ENCODE measurements at places on chromosomes 3 and 15.

DNA sequence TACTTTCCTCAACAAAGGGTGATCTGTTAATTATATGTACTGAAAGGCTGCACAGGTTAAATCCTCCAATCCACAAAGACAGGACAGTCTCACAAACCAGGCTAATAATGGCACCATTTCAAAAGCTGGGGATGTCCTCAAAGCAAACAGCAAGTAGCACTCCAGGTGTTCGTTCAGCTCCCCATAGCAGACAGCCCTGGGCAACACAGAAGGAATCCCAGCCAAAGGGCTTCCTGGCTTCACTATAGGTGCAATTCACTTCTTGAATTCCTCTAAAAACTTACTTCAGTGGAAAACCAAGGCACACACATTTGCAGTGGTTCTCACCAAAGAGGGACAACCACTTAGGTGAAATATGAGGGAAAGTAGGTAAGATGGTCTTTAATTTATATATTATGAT lies 166.7 kb downstream of the CTNNB1 start:
- DNase-seq = no peak

- DNase-seq = no peak
Measured at GRCh38 chr15:77983708-77984445, 93.6 kb downstream of the TBC1D2B start.

- no peak for DNase-seq
Measured at GRCh38 chr3:185151964-185152409, 873 bp downstream of the C3orf70 start.

DNA sequence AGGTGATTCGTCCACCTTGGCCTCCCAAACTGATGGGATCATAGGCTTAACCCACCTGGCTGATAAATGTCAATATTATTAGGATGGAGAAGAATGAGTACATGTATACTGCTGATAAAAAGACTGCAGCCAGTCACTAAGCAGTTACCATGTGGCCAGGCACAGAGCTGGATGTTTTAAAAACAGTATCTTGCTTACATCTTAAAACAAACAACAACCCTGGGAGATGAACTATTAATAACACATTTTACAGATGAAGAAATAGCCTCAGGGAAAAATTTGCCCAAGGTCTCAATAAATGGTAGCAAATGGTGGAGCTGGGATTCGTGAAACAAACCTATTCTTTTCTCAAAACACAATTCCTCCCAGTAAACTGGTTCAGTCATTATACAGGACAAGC lies 18.1 kb downstream of the IL17RD start:
- no peak for DNase-seq

- DNase-seq = no peak
Measured at GRCh38 chr3:67647390-67647878, 7.0 kb downstream of the SUCLG2 start.

- no peak for DNase-seq
Measured at GRCh38 chr15:43975770-43976169, 149.0 kb downstream of the WDR76 start.

GRCh38 chr15:60118146-60118545 lies 114.0 kb downstream of the FOXB1 start:
- DNase-seq = no peak

DNA sequence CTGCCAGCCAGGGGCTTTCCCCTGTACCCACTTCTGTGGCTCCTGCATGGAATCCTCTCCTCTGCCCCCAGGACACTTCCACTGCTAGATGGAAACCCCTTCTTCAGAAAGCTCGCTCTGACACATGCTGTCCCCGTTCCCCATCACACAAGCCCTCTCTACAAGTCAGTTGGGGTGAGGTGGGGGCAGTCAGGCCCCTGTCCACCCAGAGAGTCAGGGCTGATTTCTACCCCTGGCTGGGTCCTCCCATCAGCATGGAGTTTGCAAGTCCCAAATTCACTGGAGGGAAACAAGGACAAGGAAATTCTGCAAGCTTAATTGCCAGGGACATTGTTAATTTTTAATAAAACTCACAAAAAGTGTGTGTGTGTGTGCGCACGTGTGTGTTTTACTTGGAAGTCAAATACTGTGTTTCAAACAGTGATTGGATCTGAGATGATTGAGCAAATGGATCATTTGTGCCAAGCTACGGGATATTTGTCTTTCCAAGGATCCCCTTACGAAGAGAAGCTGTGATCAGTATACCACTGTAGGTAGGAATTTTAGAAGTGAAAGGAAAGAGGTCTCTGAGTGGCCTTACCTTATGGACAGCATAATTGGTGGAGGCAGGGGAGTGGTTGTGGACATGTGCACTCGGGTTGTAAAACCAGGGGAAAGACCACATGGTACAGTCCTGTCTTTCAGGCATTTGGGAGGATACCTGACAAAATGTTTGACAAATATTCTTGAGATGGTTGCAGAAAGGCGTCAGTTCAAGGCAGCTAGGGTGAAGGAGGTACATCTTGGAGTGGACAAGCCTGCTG lies 1.5 kb upstream of the AMOTL2 start:
- DNase-seq = no peak

- DNase-seq = no peak
Measured at GRCh38 chr3:195893044-195893395, 15.3 kb downstream of the TNK2 start.

DNA sequence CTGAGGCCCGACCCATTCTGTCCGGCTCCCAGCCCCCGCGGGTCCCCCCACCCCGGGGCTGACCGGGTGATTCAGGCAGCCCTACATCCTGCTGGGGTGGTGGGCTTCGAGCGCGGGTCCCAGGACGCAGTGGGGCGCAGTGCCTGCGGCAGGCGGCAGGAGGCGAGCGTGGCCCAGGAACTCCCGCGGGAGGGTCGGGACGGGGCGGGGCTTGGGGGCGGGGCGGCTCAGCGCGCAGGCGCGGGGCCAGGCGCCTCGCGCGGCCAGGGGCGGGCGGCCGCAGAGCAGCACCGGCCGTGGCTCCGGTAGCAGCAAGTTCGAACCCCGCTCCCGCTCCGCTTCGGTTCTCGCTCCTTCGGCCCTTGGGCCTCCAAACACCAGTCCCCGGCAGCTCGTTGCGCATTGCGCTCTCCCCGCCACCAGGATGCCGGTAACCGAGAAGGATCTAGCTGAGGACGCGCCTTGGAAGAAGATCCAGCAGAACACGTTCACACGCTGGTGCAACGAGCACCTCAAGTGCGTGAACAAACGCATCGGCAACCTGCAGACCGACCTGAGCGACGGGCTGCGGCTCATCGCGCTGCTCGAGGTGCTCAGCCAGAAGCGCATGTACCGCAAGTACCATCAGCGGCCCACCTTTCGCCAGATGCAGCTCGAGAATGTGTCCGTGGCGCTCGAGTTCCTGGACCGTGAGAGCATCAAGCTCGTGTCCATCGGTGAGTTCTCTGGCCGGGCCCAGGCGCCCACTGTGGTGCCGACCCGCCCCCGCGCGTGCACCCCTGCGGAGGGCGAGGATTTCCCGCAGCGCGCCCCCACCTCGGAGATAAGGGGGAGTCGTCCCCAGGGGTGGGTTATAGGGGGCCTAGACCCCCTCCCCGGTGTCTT lies at the start of gene FLNB:
Gene FLNB, plus strand, starts transcription at position 282 of the 885 bp plus-strand sequence. Its CDS starts 143 bp downstream, at position 425.
- peak; percentile 65 for DNase-seq

- DNase-seq = no peak
Measured at GRCh38 chr15:62883938-62884479, 158.5 kb upstream of the TPM1 start.

DNA sequence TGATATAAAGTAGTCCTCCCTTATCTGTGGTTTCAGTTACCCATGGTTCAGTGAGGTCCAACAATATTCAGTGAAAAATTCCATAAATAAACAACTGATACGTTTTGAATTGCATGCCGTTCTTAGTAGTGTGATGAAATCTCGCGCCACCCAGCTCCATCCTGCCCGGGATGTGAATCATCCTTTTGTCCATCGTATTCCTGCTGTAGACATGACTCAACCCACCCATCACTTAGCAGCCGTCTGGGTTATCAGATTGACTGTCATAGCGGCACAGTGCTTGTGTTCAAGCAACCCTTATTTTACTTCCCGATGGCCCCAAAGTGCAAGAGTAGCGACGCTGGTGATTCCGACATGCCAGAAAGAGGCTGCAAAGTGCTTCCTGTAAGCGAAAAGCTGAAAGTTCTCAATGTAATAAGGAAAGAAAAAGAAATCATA lies 48.0 kb upstream of the MEX3B start:
- DNase-seq = no peak

- no peak for DNase-seq
Measured at GRCh38 chr15:85760531-85761371, 34.0 kb downstream of the KLHL25 start.

DNA sequence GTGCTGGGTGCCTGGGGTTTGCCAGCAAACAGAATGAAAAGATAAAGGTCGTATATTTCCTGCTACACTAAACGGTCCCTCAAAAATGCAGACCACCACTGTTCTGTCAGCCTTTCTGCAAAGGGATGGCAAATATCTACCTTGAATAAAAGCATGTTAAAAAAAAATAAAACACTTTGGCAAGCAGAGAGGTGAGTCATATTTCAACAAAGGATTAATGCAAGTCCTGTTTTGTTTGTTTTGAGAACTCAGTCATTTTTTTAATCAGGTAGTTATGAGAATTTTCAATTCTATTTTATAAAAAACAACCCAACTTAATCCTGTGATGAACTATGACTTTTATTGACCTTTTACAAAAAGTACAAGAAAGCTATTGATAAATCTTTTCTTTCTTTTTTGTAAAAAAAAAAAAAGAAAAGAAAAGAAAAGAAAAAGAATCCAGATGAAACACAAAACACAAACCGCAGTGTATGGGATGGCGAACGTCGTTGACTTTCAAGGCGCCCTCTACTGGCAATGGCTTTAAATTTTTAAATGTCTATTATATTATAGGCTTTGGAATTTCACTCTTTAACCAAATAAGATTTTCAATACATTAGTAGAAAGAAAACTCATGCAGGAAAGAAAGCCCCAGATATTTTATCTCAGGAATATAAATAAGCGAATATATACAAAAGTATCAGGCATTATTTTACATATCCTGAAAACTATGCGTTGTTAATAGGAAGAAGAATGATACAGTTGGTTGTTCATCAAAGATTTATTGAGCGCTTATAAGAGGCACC lies 87.8 kb downstream of the NCEH1 start:
- peak; percentile 72 for DNase-seq

- no peak for DNase-seq
Measured at GRCh38 chr3:106635271-106635670, 742.0 kb upstream of the CCDC54 start.

- DNase-seq = peak; percentile 52
Measured at GRCh38 chr3:148998715-148999423, 7.5 kb downstream of the GYG1 start.

DNA sequence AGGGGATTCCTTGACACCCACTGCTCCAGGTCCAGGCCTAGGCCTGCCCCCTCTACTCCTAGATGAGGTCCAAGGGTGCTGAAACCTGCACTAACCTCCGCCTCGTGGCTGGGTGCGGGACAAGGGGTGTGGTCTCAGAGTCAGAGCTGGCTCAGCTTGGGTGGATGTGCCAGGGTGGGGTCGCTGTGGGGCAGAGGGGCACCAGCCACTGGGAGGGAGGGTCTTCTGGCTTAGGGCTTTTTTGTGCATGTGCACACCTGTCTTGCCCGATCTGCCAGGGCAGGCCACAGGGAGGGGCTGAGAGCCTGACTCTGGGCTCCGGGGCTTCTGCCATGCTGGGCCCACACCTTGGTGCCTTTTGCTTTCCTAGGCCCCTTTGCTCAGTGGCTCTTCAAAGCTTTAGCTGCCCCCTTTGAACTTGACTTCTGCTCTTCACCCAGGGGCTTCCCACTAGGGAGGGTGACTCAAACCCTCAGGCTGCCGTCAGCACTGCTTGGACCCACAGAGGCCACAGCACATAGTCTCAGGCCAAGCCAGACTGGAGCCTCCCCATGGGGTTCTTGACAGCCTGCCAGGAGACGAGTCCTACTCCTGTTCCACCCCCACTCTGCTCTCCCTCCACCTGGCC lies 73.0 kb downstream of the KLF13 start:
- peak; percentile 31 for DNase-seq

DNA sequence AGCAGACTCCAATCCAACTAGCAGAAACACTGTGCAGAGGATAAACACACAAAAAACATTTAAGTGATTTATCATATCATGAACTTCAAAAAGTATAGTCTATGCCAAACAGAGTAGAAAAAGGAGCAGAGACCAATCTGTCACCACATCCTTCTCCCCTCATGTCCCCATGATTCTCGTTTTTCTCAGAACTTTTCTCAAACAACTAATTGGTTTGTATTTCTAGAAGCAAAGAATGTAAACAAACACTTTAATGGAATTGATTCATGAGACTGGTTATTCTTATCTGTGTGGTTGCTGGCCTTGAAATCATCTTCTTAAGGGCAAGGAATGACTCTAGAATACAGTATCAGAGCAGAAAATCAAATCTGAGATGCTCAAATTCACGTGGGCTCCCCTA lies 294.2 kb upstream of the THBS1 start:
- DNase-seq = no peak

DNA sequence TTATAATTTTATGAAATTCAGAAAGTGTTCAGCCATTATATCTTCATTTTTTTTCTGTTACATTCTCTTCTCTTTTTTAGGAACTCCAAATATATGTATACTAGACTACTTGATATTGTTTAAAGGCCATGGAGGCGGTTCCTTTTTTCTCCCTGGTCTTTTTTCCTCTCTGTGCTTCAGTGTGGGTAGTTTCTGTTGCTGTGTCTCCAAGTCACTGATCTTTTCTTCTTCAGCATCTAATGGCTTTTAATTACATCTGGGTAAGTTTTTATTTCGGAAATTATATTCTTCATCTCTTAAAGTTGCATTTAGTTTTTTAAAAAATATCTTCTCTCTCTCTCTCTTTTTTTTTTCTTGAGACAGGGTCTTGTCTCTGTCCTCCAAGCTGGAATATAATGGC lies 8.9 kb downstream of the PIGX start:
- no peak for DNase-seq

DNA sequence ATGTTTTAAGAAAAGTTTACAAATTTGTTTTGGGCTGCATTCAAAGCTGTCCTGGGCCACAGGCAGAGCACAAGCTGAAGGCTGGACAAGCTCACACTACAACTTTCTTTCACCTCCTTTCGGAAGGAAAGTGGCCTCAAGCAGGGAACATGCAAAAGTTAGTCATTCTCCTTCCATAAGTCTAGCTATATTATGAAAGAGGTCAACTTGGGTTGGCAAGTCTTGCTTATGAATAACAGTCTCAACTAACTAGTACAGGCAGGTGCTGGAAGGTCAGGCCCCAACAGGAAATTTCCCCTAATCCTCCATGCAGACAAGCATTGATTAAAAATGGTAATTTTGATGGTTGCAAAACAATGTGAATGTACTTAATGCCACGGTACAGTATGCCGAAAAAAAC lies 69.4 kb downstream of the OSBPL10 start:
- no peak for DNase-seq

DNA sequence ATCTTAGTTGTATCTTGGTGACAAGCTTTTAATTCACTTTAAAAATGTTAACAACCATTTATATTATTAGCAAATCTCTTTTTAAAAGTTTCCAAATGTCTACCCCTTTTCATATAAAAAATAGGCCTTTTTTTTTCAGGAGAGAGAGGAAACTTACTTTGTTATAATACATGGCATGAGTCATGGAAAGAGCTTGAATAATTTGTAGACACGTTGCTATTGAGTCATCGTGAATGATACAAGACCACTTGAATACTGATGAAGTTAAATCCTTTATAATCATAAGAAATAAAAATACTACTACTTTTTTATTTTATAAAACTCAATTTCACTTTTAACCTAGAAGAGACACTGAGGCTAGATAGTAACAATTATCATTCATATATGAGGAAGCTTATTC lies 70.3 kb upstream of the BBX start:
- no peak for DNase-seq

- no peak for DNase-seq
Measured at GRCh38 chr15:42940527-42940926, 19.9 kb upstream of the TTBK2 start.
